ENCODE measurements at places on chromosomes 2 and 18.

DNA sequence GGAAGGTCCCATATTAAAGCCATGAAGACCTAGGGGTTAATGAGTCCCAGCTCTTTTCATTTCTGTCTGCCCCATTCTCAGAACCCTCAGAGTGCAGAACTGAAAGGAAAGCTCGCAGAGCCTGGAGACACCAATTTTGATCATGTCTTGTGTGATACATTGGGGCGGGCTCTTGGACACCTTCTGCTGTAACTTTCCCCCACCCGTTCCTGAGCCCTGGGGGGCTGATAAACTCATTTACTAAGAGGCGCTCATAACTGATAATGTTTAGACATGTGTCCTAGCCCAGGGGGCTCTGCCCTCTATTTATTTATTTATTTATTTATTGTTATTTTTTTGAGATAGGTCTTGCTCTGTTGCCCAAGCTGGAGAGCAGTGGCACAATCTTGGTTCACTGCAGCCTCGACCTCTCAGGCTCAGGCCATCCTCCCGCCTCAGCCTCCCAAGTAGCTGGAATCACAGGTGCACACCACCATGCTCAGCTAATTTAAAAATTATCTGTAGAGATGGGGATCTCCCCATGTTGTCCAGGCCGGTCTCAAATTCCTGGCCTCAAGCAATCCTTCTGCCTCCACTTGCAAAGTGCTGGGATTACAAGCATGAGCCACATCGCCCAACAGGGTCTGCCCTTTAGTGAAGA, 72.4 kb upstream of the HAAO start:
- DNase-seq: no peak

DNA sequence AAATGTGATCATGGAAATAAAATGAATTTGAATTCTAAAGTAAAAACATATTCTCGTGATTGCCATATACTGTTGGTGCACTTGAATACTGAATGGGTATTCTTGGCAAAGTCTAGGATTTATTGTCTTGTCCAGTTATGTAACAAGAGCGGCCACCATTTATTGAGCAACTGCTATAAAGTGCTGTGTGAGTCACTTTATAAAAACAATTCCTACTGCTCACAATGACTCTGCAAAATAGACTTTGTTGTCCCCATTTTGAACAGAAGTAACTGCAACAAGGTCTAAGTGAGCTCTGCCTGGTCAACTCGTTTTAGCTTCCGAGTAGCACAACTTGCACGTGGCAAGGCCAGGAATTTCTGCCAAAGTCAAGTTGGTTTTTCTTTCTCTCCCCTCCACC, 995.6 kb upstream of the FANCL start:
- DNase-seq: no peak

DNA sequence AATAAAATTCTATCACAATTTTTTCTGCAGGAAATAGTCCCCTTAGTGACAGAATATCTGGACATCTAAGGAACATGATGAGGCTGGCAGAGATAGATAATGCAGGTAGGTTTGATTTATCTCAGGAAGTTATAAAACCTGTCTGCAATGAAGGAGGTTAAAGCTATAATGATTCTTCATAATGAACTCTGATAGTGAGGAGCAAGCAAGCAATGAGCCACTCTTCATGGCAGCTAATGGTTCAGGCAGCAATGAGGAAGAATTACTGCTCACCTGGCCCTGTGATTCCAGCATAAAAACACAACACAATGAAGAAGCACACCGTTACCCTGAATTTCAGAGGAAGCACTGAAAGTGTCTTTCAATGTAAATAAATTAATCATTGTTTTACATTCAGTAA, 599.6 kb upstream of the PKDCC start:
- DNase-seq: no peak

GRCh38 chr2:39663187-39663930, 2.4 kb upstream of the TMEM178A start:
- no peak for DNase-seq

DNA sequence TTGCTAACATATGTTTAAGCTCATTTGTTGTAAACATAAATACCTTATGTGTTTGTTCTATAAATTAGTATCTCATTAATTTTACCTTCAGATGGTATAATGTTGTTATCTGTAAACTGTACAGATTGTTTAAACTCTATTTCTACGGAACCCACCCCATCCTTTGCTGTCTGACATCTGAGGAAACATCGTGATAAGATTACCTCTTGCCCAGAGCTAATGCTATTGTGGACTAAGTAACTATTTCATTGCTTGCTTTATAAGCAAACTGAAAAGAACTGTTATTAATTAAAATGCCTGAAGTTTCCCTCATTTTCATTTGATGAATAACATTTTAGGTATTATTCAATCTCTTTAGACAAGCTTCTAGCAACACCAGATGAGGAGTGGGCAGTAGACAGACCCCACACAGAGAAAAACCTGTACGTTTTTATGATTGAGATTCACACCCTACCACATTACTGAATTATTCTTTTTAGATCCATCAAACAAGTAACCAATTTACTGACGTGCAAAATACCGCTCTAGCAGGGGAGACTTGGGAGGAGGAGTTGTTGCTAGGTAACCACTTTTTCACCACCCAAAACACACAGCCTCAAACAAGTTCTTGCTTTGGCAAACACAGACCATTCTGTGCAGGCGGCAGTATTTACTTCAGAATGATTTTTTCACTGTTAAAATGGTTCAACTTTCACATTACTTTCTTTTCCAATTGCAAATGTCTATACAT, 1.9 kb upstream of the SYT4 start:
- no peak for DNase-seq

DNA sequence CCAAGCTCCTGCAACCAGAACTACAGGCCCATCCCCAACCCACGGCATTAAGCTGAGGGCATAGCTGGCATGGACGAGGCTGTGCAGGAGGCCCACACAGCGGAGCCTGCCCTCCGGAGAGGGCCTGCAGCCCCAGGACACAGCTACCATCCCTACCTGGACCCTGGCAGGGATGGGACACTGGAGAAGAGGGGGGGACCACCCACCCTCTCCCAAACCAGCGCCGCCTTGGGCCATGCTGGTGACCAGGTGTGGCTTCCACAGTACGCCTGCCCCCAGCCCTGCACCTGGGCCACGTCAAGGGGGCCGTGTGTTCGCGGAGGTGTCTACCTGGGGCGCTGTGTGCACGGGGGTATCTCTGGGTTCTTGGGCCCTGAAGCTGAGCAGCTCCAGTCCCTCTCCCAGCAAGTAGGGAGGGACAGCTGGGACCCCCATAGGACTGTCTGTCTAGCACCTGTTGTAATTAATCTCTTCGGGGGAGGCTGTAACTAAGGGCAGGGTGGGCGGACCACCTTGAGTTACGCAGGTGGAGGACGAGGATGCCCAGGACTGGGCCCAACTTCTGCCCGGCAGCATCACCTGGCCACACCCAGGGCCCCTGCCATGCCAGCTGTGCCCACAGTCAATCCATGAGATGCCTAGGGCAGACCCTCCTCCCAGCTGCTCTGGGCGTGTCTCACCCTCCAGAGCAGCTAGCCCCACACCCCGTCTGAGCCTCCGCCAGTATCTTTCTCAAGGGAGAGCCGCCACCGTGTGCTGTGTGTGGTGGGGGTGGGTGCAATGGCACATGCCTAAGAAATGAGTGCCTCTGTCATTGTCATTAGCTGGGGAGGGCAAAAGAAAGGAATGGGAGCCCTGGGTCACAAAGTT, 18.3 kb downstream of the HS6ST1 start:
- DNase-seq: no peak

DNA sequence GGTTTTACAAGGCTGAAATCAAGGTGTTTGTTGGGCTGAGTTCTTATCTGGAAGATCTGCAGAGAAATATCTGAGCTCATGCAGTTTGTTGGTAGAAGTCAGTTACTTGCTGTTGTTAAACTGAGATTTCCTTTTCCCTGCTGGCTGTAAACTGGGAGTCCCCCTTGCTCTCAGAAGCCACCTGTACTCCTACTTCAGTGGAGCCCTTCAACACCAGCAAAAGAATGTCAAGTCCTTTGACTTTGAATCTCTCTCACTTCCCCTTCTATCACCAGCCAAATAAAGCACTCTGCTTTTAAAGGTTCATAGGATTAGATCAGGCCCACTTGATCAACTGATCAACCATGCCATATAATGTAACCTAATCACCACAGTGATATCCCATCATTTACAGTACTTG, 252.2 kb upstream of the CDH7 start:
- no peak for DNase-seq

DNA sequence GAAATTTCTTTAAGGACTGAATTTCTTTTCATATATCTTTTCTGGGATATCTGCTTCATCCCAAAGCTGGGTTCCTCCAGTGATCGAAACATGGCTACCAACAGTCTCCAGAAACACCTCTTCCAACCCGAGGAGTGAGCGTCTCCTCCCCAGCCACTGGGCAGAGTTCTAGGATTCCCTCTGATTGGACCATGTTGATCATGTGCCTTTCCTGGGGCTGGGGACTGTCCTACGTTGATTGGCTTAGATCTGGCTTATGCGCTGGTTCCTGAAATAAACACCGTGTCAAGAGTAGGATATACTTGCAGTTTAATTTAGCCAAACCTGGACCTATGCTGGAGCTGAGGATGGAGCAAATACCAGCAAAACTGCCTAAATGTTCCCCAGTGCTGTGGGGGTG, 55.5 kb upstream of the SLC16A14 start:
- DNase-seq: no peak

DNA sequence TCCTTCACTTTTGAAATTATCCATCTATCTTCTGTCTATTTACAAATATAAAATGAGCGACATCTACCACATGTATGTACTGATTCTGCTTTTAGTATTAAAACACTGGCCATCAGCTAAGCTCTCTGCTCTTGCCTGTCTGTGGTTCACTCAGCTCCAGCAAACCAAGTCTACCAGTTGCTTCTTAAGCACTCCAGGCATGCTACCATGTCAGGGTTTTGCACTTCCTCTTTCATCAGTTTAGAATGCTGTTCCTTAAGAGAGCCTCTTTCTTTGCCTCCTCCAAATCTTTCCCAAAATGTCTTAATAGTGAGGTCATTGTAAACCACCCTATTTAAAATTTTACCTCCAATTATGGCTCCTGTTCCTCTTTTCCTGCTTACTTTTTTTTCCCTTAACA, 59.5 kb downstream of the SCN3A start:
- no peak for DNase-seq

DNA sequence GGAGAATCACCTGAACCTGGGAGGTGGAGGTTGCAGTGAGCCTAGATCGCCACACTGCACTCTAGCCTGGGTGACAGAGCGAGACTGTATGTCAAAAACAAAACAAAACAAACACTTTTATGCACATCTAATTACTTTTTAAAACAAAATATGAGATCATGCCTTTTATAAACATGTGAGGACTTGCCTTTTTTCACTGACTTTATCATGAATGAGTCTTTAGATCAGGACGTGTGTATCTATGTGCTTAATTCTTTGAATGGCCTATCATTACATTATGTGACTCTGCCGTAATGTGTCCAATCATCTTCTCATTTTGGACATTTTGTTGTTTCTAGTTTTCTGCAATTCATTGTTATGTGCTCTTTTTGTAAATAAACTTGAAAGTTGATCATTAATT, 58.7 kb downstream of the FAM117B start:
- DNase-seq: no peak

DNA sequence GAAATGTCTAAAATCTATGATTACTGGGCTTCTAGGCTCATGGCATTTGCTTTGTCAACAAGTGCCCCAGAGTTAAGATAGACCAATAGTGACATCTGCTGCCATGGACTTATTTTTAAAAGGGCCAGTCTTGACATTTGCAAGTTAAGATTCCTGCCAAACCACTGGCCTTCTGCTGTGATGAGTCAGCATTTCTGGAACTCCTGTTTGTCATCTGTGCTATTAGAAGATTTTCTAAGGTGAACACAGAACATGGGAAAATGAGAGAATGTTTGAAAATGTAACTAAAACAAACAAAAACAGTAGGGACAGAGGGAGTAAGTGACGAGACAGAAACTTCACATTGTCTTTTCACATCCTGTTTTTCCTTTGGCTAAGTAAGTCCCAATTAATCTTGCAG, 93.7 kb upstream of the WDR75 start:
- no peak for DNase-seq

- no peak for DNase-seq
Observed at GRCh38 chr18:68121826-68122225, 593.1 kb downstream of the TMX3 start.

DNA sequence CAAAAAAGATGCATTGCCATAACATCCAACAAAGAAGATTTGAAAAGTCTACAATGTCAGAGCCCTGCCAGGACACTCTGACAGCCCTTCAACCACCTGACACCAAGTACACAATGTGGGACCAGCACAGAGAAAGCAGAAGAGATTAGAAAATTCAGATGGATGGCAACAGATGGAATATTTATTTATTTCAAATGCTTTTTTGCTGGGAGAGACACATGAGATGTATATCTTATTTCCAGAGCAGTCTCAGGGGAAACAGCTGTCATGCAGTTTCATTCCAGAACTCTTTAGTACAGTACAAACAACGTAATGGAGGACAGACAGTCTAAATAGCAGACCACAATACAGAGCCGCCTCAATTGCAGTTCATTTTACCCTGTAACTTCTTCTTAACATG, 110.1 kb downstream of the MAIP1 start:
- no peak for DNase-seq

DNA sequence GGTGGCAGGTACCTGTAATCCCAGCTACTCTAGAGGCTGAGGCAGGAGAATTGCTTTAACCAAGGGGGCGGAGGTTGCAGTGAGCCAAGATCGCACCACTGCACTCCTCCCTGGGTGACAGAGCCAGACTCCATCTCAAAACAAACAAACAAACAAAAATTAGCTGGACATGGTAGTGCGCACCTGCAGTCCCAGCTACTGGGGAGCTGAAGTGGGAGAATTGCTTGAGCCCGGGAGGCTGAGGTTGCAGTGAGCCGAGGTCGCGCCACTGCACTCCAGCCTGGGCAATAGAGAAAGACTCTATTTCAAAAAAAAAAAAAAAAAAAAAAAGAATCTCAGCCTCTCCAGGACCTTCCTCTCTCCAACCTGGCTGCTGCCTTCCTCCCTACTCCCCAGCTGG, 20.1 kb downstream of the SRSF7 start:
- no peak for DNase-seq

- no peak for DNase-seq
Observed at GRCh38 chr2:237458519-237458918, 28.5 kb upstream of the MLPH start.

DNA sequence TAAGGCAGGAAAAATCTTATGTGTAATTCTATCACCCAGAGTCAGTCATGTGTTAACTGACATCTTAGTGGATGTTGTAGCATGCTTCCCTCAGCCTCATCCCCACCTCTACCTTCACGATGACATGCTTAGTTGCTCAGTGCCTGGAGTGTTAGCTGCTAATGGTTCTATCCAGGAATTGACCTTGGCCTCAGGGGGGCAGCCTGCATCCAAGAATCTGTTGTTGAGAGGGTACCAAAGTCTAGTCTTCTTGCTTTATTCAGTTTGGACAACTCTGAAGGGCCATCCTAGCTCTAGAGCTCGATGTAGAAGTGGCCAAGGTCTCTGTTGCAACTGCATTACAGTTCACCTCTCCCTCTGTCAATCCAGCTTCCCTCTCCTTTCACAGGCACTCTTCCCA, 61.2 kb downstream of the ACYP2 start:
- no peak for DNase-seq

DNA sequence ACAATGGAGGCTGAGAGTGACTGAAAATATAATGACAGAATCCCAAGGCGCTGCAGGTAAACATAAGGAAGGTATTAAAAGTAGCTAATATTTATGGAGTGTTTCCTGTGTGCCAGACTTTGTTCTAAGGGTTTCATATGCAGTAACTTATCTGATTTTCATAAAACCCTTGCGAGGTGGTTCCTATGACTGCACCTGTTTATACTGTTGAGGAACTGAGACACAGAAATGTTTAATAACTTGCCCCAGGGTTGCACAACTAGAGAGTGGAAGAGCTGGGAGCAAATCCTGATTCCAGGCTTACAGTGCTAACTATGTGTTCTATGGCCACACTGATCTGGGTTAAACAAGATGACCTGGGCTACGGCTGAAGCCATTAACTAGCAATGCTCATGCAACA, 2.4 kb downstream of the SP110 start:
- DNase-seq: no peak

All from effector CD4-positive, alpha-beta T cell (primary cell).